ENCODE measurements at places on chromosomes 1 and 21.

- DNase-seq, result peak; percentile 45
Observed at GRCh38 chr1:31785947-31786290, 21.8 kb upstream of the ADGRB2 start.

- DNase-seq, result no peak
Observed at GRCh38 chr1:220235462-220235861, 36.8 kb downstream of the RAB3GAP2 start.

GRCh38 chr1:75023005-75023404 lies 111.2 kb upstream of the LHX8 start:
- no peak for DNase-seq

DNA sequence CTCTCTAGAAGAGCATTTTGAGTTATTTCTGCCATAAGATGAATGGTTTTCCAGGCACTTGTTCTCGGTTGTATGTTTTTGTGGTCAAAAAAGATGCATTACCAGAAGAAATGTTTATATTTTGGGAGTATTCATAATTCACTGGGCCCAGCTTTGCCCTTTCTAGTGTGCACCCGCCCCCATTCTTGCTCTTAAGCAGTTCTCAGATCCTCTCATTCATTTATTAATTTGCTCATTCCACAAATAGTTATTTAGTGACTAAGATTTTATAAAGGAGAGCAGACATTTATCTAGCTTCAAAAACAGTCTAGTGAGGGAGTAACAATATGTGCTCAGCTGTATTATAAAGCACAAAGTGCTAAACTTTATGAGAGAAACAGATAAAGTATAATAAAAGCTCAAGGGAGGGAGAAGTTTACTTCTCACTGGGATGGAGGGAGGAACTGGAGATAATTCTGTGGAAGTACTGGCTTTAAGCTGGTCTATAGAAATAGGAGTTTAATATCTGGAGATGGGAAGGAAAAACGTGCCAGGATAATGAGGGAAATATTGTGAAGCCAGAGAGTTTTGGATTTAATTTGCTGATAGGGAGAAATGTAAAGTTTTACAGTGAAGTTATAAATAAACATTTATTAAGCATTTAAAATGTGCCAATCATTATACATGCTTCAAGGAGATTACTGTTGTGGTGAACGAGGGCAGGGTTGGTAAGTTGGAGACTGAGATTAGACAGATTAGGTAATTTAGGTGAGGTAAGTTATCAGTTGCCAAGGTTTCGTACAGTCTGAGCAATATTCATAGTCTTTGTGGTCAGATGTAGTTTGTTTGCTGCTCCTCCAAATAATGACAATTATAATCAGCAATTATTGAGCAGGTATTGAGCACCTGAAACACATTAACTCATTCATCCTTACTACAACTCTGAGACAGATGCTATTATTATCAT lies 9.1 kb upstream of the MACF1 start:
- DNase-seq, result peak; percentile 2

DNA sequence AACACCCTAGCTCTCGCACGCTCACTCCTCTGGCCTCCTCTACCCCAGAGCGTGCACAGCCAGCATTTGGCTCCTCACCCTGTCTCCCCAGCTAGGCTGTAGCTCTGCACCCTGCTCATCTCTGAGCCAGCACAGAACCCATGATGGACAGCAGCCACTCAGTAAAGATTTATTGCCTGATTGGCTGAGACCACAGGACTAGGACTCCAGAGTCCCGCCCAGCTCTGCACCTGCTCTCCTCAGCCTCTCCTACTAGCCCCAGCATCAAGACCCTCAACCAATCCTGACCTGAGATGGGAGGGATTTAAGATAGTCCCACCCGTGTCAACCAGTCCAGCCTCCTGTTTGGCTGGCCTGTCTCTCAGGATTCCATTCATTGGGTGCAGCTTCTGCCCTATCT lies 9.3 kb downstream of the C1QB start:
- peak; percentile 77 for DNase-seq

DNA sequence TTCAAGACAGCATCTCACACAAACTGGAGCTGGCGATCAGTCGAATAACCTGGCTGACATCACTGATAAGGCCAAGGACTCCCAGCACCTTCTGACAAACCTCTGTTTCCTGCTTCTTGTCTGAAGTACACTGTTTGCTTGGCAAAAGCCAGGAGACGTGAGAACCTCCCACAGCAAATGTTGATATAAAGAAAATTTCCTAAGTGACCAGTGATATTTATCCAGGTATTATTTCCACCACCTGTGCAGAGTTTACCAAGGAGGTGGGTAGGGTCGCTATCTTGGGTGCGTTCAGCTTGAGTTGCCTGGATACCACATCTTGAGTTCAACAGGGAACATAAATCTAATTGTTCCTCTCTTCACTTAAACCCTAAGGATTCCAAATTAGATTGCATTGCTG lies 72.9 kb downstream of the SETD4 start:
- DNase-seq, result no peak

All from islet precursor cell (in vitro differentiated cells).